ENCODE measurements at places on chromosomes 12 and 14.
A peak's percentile ranks its signal among the peaks of the same experiment; 100 is the strongest.

GRCh38 chr12:110355073-110355472, 48.4 kb downstream of the ANAPC7 start:
- DNase-seq, result no peak

DNA sequence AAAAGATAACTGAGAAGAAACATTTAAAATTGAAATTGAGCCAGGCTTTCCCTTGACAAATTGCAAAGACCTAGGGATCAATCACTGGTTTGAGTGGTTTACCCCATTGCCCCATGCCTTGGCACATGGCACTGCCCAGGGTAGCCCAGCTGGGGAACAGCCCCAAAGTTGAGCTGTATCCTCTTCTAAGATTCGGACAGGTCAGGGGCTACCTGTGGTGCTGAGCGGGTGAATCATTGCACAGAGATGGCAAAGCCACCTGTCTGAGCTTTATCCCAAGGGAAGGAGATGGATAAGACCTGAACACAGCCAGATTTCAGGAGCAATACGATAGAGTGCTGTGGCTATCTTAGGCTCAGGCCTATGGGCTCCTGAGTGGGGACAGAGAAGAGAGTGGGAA, 7.0 kb downstream of the IFI27L2 start:
- no peak for DNase-seq

- no peak for DNase-seq
These were observed 7.4 kb downstream of the LRP1 start for GRCh38 chr12:57135527-57136326.

DNA sequence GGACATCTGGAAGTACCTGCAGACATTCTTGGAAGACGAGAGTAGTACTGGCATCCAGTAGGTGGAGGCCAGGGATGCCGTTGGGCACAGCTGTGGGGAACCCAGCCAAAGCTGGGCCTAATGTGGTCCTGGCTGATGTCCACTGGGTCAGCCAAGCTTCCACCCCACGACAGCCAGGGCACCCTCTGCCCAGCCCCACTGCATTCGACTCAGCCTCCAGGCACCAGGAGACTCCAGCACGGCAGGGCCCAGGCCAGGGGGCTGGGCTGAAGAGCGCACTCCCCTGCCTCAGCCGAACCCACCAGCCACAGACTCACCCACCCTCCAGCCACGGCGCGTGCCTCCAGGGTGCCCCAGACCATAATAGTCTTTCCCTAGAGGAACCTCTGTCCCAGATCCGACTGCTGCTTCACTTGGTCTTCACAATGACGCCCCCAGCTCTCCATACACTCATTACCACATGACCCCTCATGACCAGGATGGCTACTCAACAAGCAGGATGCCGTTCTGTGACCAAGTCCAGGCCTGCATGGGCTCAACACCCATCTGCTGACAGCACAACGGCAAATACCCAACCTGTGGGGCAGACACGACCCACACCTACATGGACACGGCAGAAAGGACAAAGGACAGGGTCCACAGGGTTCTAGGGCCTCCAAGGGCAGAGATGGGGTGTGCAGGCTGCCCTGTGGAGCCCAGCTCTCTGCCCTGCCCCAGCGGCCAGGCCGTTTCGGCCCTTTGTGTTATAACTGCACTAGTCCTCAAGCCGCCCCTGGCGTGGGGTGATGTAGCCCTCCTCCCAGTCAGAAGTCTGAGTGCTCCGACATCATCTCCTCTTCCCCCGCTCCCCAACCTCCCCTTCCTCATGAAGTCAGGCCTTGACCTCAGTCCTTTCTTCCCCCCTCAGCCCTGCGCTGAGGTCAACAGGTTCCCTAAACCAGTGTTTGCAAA, 22.8 kb downstream of the ITPK1 start:
- DNase-seq, result no peak

- DNase-seq, result no peak
These were observed 1.5 kb downstream of the NRIP2 start for GRCh38 chr12:2833327-2833726.

- no peak for DNase-seq
These were observed 40.7 kb upstream of the HDAC7 start for GRCh38 chr12:47860279-47860841.

- DNase-seq, result no peak
These were observed 18.1 kb downstream of the NUAK1 start for GRCh38 chr12:106120519-106121105.

DNA sequence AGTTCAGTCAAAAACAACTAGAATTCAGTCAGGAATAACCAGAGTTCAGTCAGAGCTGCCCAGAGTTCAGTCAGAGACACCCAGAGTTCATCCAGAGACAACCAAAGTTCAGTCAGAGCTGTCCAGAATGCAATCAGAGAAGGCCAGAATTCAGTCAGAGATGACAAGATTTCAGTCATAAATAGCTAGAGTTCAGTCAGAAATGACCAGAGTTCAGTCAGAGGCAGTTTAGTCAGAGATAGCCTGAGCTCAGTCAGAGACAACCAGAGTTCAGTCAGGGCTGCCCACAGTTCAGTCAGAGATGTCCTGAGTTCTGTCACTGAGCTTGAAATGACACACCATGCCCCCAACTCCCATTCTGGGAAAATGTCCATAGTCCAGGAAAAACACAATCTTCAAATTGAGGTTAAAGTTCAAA, 1102.8 kb downstream of the BCL11B start:
- no peak for DNase-seq

DNA sequence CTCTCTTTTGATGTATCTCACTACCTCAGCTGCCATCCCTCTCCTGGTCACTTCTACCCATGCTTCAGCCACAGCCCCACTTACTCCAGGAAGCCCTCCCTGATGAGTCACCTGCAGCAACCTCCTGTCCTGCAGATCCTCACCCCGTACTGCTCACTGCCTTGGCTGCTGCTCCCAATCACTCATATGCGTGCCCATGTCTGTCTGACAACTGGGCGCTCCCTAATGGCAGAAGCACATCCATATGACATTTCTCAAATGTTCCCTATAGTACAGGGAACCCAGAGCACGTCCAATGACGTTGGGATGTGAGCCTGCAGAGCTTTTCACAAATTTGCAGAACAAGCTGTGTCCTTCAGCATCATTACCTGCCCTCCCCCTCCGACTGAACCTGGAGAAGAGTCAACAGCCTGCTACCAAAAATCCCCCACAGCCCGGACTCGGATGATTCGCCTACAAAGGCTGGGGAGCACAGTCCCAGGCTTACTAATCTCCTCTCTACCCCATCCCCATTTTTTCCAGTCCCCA, 90.0 kb downstream of the SINHCAF start:
- no peak for DNase-seq

- DNase-seq, result no peak
These were observed 118.4 kb upstream of the ARID2 start for GRCh38 chr12:45611061-45611460.

GRCh38 chr12:102480406-102480805, at the start of gene IGF1:
Gene IGF1 (minus strand): TSS chr12:102480563. CDS start chr12:102480381, 182 bp downstream.
- no peak for DNase-seq

GRCh38 chr14:101603096-101603495, 41.8 kb downstream of the DIO3 start:
- DNase-seq, result no peak

- no peak for DNase-seq
These were observed 82.8 kb downstream of the BORCS5 start for GRCh38 chr12:12439636-12440035.

- no peak for DNase-seq
These were observed 981 bp downstream of the FLVCR2 start for GRCh38 chr14:75579338-75579864.

DNA sequence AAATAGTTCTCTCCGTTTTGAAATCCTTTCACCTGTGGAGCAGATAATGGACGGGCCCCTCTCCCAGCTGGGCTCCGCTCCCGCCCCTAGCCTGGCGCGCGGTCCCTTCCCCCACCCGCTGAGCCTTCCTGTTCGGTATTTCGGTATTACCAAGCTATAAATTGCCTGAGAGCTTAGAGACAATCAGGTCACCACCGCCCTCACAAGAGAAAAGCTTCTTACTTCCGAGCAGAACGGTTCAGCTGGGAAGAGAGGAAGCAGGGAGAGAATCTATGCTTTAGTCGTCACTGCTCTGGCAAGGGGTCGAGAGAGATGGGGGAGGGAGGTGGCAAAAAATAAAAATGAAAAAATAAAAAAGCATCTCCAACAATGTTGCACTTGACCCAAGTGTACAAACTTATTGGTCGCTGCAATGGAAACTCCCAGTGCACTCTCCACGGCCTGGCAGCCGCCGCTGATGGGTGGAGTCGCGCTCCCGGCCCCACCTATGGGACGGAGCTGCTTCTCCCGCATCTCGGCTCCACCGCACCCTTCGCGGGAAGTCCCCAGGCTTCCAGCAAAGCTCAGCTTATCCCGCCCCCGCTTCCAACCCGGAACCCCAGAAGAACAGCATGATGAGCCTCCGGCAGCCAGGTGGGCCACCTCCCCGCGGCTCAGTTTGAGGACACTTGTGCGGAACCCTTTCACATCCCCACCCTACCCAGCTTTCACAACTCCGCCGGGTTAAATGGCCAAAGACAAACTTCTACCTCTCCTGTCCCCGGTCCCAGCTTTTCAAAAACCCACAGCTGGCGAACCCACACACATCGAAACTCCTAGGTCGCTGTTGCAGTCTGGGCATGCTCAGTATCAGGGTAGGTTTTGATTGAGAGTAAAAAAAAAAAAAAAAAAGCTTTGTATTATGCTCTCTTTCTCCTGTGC, 832 bp upstream of the SYT1 start:
- peak; percentile 72 for DNase-seq

GRCh38 chr12:71904629-71905028, 34.0 kb upstream of the TPH2 start:
- DNase-seq, result no peak

GRCh38 chr12:90029317-90029716, 320.7 kb upstream of the ATP2B1 start:
- no peak for DNase-seq

DNA sequence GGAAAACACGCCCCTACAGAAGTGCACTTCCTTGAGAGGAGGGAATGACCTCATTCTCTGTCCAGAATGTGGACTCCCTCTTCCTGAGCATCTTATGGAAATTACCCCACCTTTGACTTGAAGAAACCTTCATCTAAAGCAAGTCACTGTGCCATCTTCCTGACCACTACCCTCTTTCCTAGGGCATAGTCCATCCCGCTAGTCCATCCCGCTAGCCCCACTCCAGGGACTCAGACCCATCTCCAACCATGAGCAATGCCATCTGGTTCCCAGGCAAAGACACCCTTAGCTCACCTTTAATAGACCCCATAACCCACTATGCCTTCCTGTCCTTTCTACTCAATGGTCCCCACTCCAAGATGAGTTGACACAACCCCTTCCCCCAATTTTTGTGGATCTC, 5.0 kb upstream of the INHBE start:
- DNase-seq, result no peak

DNA sequence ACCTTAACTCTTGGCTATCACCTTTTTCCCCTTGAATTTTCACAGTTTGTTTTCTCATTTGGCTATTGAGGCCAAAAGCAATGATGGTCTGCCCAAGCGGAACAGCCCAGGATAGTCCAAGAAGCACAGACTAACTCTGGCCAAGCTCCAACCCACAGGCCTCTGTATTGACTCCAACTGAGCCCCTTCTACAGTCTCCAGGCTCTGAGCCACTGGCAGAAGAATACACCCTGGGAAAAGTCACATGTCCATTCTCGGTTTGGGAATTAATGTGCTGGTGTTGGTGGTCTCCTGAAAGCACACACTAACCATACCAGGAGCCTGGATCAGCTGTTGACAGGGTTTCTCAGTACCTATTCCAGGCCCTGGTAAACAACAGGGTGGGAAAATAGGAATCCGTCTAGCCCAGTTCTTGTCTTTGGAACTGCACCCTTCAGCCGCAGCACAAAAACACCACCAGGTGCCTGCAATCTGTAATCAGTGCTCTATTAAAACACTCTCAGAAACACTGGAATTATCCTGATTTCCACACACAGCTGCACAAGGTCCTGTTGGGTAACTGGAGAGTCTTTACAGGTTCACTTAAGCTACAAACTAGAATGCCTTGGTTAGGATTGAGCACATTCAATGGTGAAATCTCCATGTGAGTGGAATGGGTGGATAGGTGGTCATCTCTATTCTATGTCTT, 63.6 kb downstream of the STXBP6 start:
- peak; percentile 43 for DNase-seq

DNA sequence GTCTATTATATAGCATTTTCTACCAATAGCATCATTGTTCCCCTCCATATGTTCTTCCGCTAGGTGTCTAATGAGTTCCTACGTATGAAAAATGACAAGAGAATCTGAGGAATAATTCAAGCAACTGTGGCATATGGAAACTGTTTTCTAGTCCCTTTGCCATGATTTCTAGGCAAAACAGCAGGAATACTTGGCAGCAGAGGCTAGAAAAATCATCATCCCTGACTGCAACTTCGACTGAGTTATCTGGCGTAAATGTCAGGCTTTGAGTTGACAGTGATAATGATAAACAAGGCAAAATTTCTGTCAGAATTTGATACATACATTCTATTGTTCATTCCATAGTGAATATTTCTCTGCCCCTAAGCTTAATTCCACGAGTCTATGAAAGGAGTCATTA, 572.8 kb upstream of the USP15 start:
- DNase-seq, result no peak

GRCh38 chr14:87002776-87003175, 990.2 kb downstream of the GALC start:
- DNase-seq, result no peak

DNA sequence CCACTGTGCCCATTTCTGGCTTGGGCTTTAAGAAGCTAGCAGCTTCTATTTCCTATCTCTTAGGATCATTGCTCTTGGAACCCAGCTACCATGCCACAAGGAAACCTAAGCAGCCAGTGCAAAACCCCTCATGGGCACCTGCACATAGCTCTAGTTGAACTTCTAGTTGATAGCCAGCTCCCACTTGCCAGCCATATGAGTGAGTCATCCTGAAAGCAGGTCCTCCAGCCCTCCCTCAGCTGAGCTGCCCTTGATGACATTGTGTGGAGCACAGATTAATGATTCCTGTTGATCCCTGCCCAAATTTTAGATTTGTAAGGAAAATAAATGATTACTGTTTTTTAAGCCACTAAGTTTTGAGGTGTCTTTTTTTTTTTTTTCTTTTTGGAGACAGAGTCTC, 234.2 kb upstream of the FBXO33 start:
- DNase-seq, result no peak

- DNase-seq, result no peak
These were observed 34.1 kb upstream of the CPM start for GRCh38 chr12:68967046-68967445.

GRCh38 chr14:92686900-92687427, 61.5 kb downstream of the LGMN start:
- peak; percentile 40 for DNase-seq
